ENCODE measurements at places on chromosomes 16 and 17.
A peak's percentile ranks its signal among the peaks of the same experiment; 100 is the strongest.

DNA sequence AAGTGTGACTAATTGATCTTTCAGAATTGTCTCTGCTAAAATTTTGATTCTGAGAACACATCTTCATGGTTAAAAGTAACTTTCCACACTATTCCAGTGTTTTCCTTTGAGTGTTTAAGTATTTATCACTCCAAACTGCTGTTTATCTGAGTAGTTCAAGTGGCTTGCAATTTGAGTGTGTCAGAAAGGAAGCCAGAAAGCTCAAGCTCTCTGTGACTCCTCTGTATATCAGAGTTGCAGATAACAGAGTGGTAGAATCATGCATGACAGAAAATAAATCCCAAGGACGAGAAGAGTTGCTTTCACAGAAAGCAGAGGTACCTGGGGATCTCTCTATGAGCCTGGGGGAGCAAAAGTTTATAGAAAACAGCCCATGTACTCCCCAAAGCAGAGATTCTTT lies 130.0 kb downstream of the CYB561 start:
- DNase-seq = no peak

DNA sequence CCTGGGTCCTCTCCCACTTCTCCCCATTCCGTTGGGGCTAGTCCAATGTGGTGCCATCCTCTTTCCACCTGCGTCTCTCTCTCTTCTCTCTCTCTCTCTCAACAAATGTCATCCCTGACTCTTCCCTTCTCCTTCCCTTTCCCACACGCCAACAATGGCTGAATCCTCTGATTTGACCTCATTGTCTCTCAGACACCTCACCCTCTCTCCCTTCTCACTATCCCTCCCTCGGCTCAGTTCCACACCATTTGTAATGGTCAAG lies 628 bp upstream of the ZNF18 start:
- no peak for DNase-seq

GRCh38 chr16:75000481-75001081 lies 1.8 kb downstream of the ZNRF1 start:
- no peak for DNase-seq

- DNase-seq = no peak
Measured at GRCh38 chr17:48760411-48760810, 31.9 kb upstream of the HOXB13 start.

DNA sequence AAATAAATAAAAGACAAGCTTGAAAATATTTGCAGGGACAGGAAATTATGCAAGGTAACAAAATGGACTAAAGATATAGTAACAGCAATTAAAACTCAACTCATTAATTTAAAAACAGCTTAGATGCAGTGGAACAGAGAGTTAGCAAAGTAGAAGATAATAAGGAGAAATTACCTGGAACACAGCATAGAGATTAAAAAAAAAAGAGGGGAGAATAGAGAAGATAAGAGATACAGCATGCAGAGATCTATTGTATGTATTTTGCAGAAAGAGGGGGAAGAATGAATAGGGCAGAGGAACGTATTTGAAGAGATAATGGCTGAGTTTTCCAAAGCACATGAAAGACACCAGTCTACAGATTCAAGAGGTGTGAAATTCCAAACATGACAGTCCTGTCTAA lies 8.4 kb upstream of the PIPOX start:
- DNase-seq = no peak

GRCh38 chr16:68910051-68910450 lies 66.7 kb downstream of the TANGO6 start:
- DNase-seq = no peak

DNA sequence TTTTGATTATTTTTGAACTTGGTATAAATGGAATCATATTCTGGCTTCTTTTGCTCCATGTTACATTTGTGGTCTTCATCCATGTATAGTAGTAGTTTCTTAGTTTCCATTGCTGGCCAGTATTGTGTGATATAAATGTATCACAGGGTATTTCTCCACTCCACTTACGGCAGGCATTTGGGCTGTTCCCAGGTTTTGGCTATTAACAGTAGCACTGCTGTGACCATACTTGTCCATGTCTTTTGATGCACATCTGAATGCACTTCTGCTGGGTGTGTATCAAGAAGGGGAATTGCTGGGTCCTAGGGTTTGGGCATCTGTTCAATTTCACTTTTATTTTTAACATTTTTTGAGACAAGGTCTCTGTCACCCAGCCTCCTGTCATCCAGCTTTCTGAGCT lies 13.9 kb downstream of the NTN1 start:
- DNase-seq = no peak

DNA sequence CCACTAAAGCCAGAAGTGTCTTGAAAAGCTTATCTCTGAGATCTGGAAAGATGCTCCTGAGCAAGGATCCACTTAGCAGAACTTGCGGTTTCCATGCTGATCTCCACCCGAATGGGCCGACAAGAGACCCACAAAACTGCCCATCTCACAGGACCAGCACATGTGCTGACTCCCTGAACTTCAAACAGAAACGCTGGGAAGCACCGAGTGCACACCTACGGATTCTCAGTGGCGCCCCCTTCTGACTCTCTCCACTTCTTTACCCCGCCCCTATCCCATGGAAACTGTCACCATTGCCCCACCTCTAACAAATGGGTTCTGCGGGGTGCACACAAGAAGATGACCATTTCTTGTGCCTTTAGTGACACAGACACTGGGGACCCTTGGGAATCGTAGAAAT lies 21.4 kb downstream of the CDRT4 start:
- DNase-seq = no peak

- no peak for DNase-seq
Measured at GRCh38 chr17:7224110-7224509, 4.4 kb downstream of the ACADVL start.

DNA sequence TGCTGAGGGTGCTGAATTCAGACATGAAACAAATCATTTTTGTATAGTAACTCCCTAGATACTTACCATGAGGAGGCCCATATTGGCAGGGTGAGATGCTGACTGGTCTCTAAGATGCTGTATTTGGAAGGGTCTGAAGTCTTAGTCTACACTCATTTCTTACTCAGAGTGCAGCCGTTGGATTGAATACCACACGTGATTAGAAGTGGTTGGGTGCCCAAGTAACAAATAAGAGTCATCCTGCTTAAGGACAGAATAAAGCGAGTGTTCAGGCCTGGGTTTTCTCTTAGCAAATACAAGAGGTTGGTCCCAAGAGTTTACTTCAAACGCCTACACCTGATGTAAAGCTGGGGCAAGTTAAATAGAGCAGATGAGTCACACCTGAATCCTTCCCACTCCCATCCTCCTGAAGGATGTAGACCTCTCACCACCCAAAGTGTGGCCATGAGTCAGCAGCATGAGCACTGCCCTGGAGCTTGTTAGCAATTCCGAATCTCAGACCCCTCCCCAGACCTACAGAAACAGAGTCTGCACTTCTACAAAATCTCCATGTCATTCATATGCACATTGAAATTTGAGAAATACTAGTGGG lies 284.6 kb upstream of the CDH5 start:
- DNase-seq = no peak

GRCh38 chr16:48911700-48912099 lies 301.7 kb upstream of the N4BP1 start:
- no peak for DNase-seq

- DNase-seq = no peak
Measured at GRCh38 chr16:24925163-24925562, 79.4 kb downstream of the SLC5A11 start.

GRCh38 chr16:1789643-1790045 lies 3.9 kb downstream of the IGFALS start:
- no peak for DNase-seq

DNA sequence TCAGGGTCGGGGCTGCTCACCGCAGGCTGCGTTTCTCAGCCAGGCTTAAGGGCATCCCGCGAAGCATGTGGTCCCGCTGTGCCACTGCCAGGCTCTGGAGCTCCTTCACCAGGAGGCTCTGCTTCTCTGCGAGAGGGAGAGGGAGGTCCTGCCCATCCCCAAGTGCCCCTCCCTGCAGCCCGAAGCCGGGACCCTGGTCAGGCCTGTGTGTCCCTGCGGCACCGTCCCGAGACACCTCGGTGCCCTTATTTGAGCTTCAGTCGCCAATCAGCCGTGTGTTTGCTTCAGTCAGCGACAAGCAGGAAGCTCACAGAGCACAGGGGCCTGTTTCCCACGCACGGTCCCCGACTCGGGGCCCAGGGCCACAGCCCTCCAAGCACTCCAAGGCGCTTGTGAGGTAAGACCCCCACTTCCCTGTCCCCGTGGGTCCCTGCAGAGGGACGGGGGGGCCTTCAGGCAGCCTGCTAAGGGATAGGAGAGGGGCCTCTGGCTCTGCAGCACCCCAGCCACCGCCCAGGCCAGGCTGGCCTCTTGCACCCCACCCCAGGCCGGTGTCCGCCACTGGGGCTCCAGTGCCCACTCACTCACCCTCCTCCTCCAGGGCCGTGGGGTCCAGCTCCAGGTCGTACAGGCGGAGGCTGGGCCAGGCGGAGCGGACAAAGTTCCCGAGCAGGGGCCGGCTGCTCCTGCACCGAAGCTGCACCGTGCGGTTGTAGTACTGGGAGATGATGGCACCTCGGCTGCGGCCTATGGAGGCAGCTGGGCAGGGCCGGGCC lies 3.2 kb downstream of the TMC6 start:
- no peak for DNase-seq

- DNase-seq = peak; percentile 15
Measured at GRCh38 chr16:82639666-82640336, 13.0 kb downstream of the CDH13 start.

DNA sequence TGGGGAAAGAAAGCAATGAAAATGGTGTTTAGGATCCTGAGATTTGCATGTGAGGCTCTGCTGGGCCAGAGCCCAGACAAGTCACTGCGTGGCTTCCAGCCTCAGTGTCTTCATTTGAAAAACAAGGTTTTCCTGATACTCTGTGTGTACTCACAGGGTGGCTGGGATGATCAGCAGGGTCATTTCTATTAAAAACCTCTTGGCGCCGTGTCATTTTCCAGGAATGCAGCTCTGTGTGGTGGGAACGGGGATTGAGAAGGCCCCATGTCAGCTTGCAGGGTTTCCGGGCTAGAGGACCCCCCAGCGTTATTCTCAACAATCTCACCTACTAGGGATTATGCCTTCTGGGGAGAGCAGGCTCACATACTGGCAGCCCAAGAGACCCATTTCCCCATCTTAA lies 73.5 kb downstream of the FOXL1 start:
- no peak for DNase-seq

DNA sequence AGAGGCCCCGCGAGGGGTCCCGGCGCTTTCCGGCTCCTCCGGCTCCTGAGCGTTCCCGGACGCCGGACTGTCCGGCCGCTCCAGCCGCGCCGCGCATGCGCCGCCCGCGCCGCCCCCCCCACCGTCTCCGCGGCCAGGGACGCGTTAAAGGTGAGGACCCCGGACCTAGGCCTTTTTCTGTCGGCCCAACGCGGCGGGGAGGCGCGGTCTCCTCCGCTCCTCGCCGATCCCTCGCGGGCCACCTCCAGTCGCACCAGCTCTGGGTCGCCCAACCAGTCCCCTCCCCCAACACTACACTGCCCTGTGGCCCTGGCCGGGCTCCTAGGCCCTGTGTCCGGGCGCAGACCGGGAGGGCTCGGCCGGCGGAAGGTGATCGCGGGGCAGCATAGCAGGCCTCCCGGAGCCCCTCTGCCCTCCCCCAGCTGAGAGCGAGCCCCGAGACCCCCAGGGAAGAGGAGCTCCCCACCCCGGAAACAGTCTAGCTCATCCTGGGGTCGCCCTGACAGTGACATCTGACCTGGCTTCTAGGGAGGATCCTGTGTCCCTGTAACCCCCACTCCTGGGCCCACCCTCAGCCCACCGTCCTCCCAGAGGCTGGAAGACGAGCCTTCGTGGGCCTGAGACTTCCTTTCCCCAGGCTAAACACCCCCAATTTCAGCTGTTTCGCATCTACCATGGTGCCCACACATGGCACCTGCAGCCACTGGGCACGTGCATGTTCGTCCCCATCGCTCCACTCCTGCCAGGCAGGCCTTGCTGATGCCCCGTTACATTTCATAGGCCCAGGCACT lies 14.7 kb upstream of the BCAR1 start:
- DNase-seq = peak; percentile 87

DNA sequence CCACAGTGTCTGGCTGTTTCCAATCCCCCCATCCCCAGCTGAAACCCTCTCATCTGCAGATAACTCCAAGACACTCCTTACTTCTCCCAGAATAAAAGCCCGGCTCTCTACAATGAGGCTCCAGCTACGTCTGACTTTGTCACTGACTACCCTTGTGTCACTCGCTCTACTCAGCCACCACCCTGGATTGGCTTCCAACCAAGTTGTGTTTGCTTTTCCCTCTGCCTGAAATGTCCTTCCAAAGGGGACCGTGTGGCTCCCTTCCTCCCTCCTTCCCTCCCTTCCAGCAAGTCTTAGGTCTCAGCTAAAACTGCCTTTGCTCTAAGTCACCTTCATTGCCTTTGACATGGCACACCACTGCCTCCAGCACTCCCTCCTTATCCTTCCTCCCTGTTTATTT lies 42.8 kb downstream of the CDH1 start:
- DNase-seq = no peak

GRCh38 chr17:17253406-17253805 lies 16.4 kb upstream of the FLCN start:
- no peak for DNase-seq

GRCh38 chr17:2089021-2089422 lies 34.1 kb downstream of the HIC1 start:
- DNase-seq = peak; percentile 69

GRCh38 chr17:50192618-50193291 lies 8.7 kb downstream of the COL1A1 start:
- no peak for DNase-seq

DNA sequence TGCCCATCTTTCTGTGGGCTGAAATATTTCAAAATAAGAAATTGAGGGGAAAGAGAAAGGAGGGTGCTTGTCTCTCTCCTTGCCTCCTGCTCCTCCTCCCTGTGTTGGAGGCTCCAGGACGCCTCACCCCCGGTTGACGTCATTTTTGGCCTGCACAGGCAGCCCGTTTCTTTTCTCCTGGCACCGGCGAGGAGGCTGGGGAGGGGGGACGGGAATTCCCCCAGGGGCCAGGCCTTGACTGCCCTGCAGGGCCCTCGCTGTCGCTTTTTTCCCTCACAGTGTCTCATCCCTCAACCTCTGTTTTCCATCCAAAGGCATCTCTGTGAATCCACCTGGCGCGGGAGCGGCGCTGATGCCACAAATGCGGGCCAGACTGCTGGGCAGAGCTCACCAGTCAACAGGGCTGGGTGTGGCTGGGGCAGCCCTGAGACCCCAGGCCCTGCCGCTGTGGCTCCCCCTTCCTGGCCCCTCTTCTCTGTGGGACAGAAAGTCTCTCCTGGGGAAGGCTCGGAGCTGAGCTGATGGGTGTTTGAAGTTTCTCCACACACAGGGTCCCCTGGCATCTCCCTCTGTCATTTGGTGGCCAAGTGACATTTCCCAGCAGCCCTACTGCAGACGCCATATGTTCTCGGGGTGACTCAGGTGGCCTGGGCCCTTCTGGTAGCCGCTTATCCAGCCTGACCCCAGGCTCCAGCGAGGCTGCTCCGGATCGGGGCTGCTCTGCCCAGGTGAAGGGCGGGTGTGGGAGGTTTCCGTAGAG lies 16.0 kb downstream of the CENPX start:
- DNase-seq = no peak
